Cerebellar nuclear complex (tissue), 1 donor: ENCODE measurements at places on chromosomes 7 and 10.
A peak's percentile ranks its signal among the peaks of the same experiment; 100 is the strongest.

- no peak for DNase-seq
Measured at GRCh38 chr7:30837581-30837980, 66.4 kb downstream of the MINDY4 start.

GRCh38 chr10:119502209-119502608 lies 40.3 kb downstream of the RGS10 start:
- DNase-seq: no peak

DNA sequence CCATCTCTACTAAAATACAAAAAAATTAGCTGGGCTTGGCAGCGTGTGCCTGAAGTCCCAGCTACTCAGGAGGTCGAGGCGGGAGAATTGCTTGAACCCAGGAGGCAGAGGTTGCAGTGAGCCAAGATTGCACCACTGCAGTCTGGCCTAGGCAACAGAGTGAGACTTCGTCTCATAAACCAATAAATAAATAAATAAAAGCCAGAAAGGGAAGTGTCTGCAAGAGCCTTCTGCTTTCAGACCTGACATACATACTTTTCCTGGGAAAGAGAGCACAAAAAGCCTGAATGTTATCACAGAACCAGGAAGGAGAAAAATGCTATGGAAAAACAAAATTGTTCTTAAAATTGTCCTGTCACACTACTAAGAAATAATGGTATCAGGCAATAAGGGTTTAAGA lies 4.1 kb upstream of the KIF5B start:
- DNase-seq: no peak

GRCh38 chr10:51507476-51507875 lies 191.9 kb downstream of the CSTF2T start:
- DNase-seq: no peak

- peak; percentile 26 for DNase-seq
Measured at GRCh38 chr7:30027065-30027456, 559 bp upstream of the FKBP14 start.

DNA sequence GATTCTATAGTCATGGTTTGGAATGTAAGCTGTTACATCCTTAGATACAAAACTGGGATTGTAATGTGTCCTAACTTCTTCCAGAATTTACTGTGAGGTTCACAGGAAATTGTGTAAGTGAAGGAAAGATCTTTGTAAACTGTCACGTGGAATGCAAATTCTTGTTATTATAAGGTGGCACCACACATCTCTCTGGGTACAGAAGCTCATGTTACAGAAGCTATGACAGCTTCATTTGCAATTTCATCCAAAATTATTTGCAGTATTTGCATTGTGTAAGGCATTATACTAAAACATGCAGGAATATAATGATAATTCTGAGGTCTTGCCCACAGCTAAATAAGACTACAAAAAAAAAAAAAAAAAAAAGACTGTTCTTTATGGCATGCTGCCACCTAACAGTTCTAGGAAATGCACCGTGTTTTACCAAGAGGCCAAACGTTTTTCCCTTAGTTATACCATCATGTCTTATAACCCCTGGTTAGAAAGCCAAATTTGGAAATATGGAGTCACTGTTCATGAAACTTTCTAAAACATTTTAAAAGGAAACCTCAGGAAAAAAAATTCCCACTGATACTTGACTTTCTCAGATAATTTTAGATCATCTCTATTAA lies 17.6 kb downstream of the MINDY3 start:
- DNase-seq: no peak

GRCh38 chr7:158302274-158303070 lies 285.2 kb downstream of the PTPRN2 start:
- no peak for DNase-seq

DNA sequence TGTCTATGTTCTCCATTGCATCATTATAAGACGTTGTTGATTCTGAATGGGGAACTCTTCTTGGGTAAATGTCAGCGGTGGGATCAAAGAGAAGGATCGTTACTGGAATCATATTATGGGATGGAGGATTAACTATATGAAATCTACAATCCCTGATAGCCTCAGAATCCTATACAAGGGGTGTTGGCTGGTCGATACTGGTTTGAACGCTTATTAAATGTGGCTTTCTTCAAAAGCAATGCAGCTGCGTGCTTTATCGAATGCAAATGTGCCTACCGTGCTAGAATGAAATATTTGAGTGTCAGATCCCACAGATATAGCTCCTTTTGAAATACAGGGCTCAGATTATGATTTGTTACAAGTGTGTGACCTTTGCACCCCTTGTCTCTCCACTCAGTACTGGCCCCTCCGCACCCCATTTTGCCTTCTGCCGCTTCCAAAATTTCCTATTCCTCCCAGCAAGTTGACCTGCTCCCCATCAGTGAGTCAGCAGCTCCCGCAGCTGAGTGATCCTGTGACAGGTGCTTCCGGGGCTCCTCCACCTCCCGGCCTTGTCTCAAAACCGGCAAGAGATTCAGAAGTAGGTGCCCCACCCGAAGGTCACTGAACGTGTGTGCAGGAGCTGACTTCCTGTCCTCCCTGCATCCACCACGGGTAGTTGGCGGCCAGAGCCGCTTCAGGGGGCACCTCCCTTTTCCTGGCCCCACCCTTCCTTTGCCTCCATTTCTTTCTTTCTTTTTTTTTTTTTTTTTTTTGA lies 76.6 kb downstream of the PTPRE start:
- DNase-seq: no peak

GRCh38 chr10:27744802-27745731 lies 552 bp downstream of the MKX start:
- no peak for DNase-seq

DNA sequence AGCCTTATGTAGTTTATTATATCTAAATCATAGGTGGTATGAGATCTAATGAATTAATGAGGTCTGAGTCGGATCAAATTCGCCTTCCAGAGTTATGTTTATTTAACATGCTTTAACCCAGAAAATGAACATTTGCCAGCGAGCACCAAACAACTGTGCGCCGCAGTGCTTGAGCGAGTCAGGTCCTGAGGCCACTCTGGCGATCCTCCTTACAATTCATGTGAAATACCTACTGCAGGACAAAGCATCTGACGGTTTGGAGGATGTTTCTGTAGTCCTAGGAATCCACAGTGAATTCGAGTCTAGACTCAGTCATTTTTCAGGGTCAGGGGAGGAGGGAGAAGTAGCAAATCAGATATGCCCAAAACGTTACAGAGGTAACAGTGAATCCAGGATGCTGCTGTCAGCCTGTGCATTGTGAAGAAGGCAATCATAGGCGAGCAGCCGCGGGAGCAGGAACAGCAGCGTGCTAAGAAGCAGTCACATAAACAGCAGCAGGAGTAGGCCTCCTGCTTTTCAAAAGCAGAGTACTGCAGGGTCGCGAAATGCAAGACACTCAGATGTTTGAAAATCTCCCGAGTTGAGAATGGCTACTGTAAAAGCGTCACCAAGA lies 120.2 kb downstream of the CACNB2 start:
- no peak for DNase-seq

DNA sequence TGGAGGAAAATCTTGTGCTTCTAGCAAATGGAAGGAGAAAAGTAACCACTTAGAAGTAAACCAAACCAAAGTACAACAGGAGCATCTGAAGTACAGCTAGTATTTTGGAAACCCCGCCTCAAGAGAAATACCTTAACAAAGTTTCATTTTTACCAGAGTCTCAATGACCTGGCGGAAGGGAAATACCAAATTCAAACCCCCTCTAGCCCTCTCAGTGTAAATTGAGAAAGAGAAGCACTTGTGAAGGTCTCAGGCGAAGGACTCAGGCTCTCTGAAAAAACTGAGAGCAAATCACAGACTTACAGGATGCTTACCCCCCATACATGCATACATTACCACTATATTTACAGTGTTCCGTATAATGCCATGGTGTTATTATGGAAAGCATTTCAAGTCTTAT lies 70.1 kb downstream of the ZPBP start:
- no peak for DNase-seq

DNA sequence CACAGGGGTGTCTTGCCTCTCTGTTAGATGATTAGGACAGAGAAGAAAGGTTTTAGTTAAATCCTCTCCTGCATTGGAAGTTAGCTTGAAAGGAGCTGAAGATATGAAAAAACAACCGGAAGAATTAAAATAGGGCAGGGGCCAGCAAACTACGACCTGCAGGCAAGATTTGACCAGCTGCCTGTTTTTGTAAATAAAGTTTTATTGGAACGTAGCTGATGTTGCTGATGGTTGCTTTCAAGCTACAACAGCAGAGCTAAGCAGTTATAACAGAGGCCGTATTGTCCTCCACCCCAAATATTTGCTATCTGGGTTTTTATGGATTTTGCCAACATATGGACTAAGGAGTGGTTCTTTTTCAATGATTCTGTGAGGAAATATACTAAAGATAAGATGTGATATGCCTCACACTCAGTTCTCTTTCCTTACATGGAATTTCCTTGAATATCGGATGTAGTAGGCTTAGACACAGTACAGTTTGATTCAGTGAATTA lies 568.8 kb downstream of the PHTF2 start:
- DNase-seq: no peak

GRCh38 chr7:46294381-46294780 lies 373.3 kb upstream of the IGFBP3 start:
- DNase-seq: no peak

DNA sequence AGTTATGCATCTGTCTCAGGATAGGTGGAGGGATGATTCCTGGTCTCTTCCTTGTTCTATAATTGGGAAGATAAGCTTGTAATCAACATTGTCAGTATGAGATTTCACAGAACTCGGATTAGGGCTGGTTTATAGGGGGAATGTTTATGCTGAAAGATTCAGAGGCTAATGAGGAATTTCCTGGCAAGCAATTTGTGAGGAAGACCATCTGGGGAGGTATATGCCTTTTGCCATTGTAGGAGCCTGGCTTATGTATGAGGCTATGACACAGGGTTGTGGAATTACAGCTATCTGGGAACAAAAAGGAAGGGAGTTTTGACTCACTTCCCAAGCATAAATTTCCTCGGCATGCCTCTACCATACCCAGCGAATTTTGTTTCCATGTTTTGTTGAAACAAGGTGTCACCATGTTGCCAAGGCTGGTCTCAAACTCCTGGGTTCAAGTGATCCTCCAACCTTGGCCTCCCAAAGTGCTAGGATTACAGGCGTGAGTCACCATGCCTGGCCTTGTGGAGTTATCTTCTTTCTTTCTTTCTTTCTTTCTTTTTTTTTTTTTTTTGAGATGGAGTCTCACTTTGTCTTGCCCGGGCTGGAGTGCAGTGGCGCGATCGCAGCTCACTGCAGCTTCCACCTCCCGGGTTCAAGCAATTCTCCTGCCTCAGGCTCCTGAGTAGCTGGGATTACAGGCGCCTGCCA lies 1.6 kb upstream of the COPS6 start:
- no peak for DNase-seq

DNA sequence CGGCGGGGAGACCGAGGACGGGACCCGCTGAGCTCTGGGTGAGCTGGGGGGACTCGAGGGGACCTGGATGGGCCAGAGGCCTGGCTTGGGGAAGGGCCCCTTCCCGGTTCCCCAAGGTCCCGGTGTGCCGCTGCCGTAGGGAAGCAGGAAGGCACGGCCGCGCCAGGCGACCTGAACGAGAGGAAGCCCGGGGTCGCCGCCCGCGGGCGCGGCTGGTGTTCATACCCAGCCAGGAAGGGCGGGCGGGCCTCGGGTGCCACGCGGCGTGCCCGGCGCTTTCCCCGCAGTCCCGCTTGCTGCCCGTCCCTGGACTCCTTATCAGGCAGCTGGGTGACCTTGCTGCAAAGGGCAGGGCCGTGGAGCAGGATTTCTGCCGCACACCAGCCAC lies 38.0 kb downstream of the ZNF777 start:
- DNase-seq: no peak

GRCh38 chr10:6689036-6689435 lies 109.0 kb upstream of the PRKCQ start:
- DNase-seq: no peak

DNA sequence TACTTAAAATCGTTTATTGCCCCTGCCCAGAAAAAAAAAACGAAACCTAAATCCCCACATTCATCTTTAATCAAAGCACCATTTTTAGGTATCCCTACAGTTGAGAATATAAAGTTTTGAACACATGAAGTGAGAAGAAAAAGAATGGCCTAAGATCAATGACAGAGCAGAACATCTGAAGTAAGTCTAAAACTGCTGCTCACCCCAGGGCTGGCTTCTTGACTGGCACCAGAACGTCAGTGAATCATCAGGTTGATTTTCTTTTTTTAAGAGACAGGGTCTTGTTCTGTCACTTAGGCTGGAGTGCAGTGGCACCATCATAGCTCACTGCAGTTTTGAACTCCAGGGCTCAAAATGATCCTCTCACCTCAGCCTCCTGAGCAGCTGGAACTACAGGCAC lies 24.9 kb downstream of the SHTN1 start:
- no peak for DNase-seq

DNA sequence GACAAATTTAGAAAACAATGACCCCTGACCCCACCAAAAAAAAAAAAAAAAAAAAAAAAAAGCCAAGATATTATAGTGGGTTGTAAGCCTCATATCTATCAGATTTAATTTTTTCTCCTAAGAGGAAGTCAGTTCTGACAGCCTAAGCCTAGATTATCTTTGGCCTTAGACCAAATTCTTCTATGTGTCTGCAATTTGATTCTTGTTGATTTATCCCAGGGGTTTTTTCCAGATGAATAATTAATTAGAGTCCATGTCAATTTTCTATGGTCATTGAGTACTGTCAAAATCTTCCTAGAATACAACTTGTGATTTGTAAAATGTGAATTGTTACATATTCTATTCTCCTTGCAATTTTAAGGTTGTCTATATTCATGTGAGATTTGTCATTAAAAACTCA lies 151.6 kb upstream of the CACNA2D1 start:
- no peak for DNase-seq

- DNase-seq: no peak
Measured at GRCh38 chr7:42065942-42066341, 171.1 kb downstream of the GLI3 start.

DNA sequence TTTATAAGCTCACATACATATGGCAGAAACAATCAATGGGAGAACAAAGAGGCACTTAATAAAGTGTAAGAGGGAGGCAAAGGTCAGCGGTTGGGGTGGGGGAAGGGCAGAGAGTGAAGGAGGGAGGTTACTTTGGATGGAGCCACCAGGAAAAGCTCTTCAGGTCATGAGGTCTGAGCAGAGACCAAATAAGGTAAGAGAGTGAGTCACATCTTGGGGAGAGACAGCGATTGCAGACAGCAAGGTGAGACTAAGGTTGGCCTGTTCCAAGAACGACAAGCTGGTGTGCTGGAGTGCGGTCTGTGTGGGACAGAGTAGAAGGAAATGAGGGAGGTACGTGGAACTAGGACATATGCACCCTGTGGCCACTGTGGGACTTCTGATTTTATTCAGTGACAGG lies 74.3 kb upstream of the TOMM7 start:
- no peak for DNase-seq

DNA sequence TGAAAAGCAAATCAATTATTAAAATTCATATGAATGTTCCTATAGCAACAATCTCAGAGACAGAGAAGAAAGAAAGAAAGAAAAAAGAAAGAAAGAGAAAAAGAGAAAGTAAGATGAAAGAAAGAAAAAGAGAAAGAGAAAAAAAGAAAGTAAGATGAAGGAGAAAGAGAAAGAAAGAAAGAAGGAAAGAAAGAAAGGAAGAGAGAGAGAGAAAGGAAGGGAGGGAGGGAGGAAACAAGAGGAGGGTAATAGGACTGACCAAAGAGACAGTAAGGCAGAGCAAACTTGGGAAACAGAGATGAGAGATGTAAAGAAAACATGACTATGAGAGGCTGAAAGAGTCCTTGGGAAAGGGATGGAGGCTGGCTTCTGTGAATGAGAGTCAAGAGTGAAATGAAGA lies 458.4 kb downstream of the SORCS1 start:
- no peak for DNase-seq

- DNase-seq: no peak
Measured at GRCh38 chr7:155803418-155804376, 8.6 kb downstream of the SHH start.

GRCh38 chr7:19333706-19334105 lies 188.5 kb upstream of the FERD3L start:
- no peak for DNase-seq
